ENCODE measurements at places on chromosomes 4 and X. TPM values are rescaled to one million over a fixed set of nuclear protein-coding genes. Genes with fewer than 3 reads are reported as not detected.

- no peak for DNase-seq
- H3K27me3 ChIP-seq, result no peaks in the 10 kb centered on the region
- no peak overlapping the region for H3K4me3 ChIP-seq
- no peaks in the 10 kb centered on the region for H3K4me1 ChIP-seq
- no peaks in the 10 kb centered on the region for H3K36me3 ChIP-seq
These were observed 20.0 kb downstream of the DIAPH2 start for GRCh38 chrX:96704629-96705028.

DNA sequence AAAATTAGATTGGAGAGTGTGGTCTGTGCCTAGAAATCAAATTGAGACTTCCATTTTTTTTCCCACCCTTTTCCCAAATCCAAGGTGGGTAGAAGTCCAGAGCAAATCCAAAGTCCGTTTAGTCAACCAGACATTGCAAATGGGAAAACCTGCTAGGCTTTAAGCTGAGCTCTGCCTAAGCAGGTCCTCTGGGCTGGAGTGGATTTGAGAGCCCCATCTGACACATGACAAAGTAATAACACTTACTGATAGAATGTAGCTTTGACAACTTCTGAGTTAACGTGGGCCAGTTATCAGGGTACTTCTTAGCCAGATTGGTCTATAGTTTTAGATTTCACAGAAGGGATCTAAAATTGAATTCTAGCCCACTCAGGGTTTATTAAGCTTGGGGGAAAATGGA lies 242.3 kb downstream of the GALNTL6 start:
- H3K36me3 ChIP-seq, result no peaks in the 10 kb centered on the region
- DNase-seq, result no peak
- no peaks in the 10 kb centered on the region for H3K27me3 ChIP-seq

GRCh38 chrX:22795671-22796070 lies 204.1 kb upstream of the DDX53 start:
- H3K36me3 ChIP-seq, result no peaks in the 10 kb centered on the region
- H3K4me3 ChIP-seq, result no peak overlapping the region
- no peak for DNase-seq

- H3K27me3 ChIP-seq, result no peaks in the 10 kb centered on the region
- H3K36me3 ChIP-seq, result no peaks in the 10 kb centered on the region
- H3K27ac ChIP-seq, result no peak overlapping the region
- H3K4me1 ChIP-seq, result no peaks in the 10 kb centered on the region
These were observed 25.1 kb upstream of the TRIM2 start for GRCh38 chr4:153179100-153179499.

GRCh38 chr4:124640022-124640730 lies 72.4 kb downstream of the ANKRD50 start:
- no peak overlapping the region for H3K4me3 ChIP-seq
- no peaks in the 10 kb centered on the region for H3K4me1 ChIP-seq
- DNase-seq, result no peak
- no peaks in the 10 kb centered on the region for H3K36me3 ChIP-seq
- H3K27me3 ChIP-seq, result no peaks in the 10 kb centered on the region

The XK gene
- total RNA-seq, result 0.53 TPM

The HCCS gene
- total RNA-seq, result 65.0 TPM
